Stimulated activated CD4-positive, alpha-beta T cell treated with anti-CD3 and anti-CD28 coated beads, Interleukin-1b, Interleukin-23, amount 100 ng/mL, for 1 hour (primary cell): ENCODE measurements at places on chromosomes 13 and 19.

DNA sequence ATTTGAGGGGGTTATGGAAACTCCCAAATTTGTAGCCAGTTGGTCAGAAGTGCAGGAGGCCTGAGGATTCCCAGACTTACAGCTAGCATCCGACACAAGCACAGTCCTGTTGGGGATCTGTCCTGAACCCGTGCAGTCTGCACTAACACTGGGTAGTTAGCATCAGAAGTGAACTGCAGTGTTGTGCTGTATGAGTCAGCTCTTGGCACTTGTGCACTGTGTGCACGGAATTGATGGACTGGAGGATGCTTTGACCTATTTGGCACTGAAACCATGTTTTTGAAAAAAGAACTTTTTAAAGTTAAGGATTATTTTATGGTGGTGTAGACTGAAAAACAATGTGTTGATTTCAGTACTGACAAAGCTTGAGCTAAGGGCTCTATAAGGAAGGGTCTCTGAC is 279.0 kb downstream of the NHLRC3 start:
- no peak for DNase-seq

DNA sequence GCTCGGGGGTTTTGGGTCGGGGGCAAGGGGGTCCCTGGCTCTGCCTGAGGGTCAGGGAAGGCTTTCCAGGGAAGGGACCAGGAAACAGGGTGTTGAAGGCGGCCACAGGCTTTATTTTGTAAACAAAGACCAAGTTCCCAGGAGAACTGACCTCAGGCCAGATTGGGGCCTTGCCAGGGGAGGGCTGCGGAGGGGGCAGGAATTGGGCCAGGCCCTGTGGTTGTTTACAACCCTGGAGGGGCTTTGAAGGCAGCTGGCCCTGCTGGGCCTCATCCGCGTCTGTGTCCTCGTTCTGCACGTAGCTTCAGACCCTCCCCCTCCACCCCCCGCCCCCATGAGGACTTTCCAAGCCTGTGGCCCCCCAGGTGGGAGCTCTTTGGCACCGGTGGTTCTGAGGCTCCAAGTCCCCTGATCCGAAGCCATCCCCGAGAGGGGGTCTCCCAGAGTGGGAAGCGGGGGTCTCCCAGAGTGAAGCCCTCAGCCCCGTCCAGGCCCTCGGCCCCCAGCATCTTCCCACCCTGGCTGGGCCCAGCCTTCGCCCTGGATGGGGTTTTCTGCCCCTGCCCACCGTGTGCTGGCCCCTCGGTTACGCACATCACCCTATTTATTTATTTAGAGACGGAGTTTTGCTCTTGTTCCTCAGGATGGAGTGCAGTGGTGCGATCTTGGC is 13.5 kb upstream of the BSG start:
- no peak for DNase-seq

DNA sequence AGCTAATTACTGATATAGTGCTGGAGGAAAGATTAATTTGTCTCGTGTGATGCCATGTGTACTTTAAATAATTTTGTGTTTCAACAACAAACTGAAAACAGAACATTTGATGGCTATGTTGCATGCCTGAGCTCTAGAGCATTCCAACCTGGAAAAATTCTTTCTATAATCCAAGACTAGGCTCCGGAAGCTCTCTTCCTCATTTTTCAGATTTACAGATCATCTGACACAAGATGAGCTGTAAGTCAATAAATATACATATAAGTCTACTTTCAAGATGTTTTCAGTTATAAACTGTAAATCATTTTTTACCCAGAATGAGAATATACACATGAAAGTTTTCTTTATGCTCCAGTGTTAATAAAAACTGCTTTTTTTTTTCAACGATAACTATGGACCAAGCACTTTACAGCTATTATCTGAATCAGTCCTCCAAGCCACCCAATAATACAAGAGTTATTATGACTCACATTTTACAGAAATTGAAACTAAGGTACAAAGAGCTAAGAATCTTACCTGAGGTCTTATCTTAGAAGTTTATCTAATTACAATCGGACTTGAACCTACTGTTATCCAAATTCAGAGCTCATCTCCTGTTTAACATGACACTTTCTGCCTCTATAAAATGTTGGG is 6.4 kb upstream of the FOXO1 start:
- no peak for DNase-seq

DNA sequence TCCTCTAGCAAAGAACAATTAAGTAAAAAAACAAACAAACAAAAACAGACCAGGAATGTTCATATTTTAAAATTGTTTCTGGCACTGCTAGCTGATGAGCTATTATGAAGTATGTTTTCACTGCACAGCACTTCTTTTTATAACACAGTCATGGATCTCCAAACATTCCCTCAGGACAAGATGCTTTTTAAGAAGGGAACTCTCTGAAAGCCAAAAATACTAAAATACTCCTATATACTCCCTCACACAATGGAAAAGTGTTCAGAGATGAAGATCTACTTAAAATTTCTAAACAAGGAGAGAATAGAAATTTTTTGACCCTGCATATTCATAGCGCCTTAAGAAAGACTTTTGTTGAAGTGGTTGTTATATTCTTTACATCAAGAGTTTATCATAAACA is 926.8 kb downstream of the DIAPH3 start:
- DNase-seq = no peak

- DNase-seq = no peak
Measured at GRCh38 chr19:45884682-45885555, 1.0 kb downstream of the IRF2BP1 start.

GRCh38 chr19:375395-376110 is 31.0 kb upstream of the MIER2 start:
- no peak for DNase-seq

DNA sequence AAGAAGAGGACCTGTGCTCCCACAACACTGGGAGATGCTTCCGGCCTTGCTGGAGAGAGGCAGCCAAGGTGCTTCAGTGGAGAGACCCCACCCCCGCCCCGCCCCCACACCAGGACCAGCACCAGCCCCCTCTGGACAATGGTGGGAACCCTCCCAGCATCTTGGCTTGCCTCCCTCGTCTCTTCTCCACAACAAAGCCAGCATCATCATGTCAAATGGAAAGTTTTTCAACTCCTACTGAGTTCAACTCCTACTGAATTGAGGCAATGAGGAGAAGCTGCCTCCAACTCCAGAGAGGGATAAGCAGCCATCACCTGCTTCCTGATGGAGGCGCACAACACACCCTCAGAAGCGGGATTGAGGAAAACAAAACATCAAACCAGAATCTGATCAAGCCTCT is 12.8 kb downstream of the DEDD2 start:
- no peak for DNase-seq

- DNase-seq = no peak
Measured at GRCh38 chr13:32045982-32046785, 14.6 kb downstream of the FRY start.

GRCh38 chr19:47270408-47270807 is 4.3 kb upstream of the INAFM1 start:
- DNase-seq = no peak

- DNase-seq = no peak
Measured at GRCh38 chr13:36360903-36361302, 14.7 kb upstream of the SPART start.

- DNase-seq = no peak
Measured at GRCh38 chr19:46892252-46893179, 31.7 kb downstream of the ARHGAP35 start.

GRCh38 chr13:30681843-30682242 is 53.5 kb upstream of the ALOX5AP start:
- DNase-seq = no peak

DNA sequence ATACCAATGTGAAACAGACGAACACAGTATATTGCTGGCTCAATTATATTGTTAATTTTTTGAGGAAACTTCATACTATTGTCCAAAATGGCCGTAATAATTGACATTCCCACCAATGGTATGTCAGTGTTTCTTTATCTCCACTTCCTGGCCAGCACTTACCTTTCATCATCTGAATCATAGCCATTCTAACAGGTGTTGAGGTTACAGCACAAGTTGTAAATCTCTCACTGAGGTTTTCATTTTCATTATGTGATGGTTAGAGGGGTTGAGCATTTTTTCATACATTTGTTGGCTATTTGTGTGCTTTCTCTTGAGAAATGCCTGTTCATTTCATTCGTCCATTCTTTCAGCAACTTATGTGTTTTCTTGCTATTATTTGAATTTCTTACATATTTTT is 824.0 kb downstream of the UQCRFS1 start:
- no peak for DNase-seq

DNA sequence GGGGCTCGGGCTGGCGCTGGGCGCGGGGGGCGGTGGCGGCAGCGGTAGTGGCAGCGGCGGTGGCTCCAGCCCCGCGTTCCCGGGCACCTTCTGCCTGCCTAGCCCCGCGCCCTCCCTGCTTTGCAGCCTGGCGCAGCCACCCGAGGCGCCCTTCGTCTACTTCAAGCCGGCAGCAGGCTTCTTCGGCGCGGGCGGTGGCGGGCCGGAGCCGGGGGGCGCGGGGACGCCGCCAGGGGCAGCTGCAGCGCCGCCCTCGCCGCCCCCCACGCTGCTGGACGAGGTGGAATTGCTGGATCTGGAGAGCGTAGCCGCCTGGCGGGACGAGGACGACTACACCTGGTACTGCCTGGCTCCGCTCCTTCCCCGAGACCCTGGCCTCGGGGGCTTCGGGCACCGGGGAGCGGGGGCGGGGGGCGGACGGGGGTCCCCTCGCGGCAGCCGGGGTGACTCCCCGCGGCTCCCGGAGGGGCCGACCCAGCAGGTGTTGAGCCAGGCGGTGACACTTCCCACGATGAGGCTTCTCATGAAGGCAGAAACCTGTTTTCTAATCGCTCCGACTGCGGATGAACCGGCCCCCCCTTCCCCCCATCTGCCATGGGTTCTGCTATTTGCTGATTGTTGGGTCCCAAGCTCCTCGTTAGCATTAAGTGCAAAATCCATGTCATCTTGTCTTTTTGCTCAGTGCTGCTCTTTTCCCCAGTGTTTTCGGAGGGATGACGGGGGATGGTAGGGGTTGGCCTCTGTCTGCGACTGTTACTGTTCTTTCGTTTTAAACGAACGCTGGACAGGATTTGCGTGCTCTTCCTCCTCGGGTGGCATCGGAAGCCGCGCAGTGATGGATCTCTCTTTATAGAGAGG is 943 bp downstream of the SLAIN1 start:
- DNase-seq = no peak

- DNase-seq = no peak
Measured at GRCh38 chr13:30312904-30313303, 5.6 kb upstream of the KATNAL1 start.

DNA sequence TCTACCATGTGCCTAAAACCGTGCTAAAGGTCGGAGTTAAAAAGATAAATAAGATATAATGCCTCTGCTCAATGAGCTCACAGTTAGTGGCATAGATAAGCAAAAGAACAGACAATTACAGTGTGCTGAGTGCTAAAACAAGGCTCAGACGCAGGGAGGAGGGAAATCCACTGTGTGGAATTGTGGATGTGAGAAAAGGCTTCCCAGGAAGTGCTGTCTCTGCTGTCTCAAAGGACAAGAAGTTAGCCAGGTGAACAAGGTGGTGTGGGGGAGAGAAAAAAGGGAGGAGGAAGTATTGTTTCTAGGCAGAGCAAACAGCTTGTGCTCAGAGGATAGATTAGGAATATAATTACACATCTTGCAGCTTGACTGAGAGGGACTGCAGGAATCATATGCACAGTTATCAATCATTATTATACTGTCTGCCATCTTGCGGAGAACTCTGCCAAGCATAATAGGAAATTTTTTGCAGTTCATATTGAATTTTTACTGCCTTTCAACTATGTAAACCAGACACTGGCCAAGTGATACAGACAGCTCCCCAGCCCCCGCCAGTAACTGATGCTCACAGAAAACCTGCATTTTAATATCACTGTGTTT is 9.3 kb downstream of the C13orf42 start:
- no peak for DNase-seq

- DNase-seq = no peak
Measured at GRCh38 chr13:50401721-50402465, 386.6 kb downstream of the KCNRG start.

GRCh38 chr13:50370303-50370950 is 355.2 kb downstream of the KCNRG start:
- DNase-seq = no peak

- DNase-seq = peak; percentile 24
Measured at GRCh38 chr13:27170516-27171243, 931 bp downstream of the USP12 start.

DNA sequence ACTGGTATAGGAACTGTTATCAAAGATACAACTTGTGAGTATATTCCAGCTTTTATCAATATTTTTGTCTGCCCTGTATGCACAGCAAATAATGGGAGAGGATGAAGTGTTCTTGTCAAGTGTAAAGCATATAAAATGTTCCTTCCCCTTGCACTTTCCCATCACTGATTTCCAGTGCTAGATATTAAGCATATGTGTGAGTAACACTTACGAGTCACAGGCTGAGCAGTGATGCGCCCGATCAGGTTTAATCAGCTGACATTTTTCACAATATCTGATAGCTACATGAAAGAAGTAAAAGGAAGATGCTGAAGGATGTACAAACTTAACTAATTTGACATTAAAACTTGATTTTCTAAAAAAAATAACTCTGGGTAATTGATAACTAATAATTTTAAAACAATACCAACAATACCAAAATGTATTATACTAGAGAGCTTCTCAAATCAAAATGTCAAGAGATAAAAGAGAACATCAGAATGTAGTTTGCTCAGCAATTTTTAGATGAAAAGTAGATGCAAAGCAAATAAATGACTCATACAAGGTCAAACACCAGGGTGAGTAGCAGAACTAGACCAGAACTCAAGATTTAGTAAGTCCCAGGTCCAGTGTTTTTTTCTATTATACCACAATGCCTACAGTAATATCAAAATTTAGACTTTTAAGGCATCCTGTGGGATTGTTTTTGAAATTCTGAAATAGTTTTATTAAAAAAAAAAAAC is 56.4 kb downstream of the ZDHHC20 start:
- no peak for DNase-seq

DNA sequence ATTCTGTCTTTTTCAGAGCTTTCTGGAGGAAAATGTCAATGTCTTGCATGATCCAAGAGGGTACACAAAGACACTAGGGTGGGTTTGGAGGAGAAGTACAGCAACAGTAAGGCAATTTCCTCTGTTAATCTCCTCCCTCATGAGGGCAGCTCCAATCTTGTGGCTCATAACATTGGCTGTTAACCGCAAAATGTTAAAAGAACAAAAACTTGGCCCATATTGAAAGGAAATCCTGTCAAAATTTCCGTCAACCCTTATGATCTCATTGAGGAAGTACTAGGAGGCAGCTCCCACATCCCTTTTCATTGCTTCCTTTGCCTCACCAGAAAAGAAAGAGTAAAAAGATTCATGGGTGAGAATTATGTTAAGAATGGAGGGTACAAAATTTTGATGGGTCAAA is 11.6 kb downstream of the OXGR1 start:
- DNase-seq = no peak

DNA sequence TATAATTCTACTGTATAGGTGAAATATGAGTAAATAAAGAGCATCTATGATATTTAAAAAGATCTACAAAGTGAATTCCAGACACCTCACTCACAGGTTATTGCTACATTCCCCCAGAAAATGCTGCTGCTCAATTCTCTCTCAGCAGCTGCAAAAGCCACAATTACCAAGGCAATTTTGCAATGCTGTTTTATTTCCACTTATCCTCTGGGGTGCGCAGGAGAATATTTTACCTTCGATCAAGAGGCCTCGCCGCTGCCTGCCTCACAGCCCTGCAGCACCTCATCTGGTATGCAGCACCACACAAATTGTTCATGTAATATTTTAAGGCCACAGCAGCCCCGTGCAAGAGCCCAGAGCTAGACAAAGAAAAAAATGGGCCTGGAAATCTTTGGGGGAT is 333.2 kb downstream of the DNAJC15 start:
- no peak for DNase-seq

GRCh38 chr13:80011448-80012212 is 329.3 kb downstream of the SPRY2 start:
- no peak for DNase-seq
